Type B pancreatic cell (in vitro differentiated cells): ENCODE measurements at places on chromosomes 12 and 14. TPM values are rescaled to one million over a fixed set of nuclear protein-coding genes. Genes with fewer than 3 reads are reported as not detected.

The SSPN gene
- 2.9 and 11.3 TPM in 2 replicates for total RNA-seq

GRCh38 chr14:51335961-51336723, 96.1 kb downstream of the TMX1 start:
- no peak for DNase-seq

- no peak for DNase-seq
These were observed 125.1 kb downstream of the ST8SIA1 start for GRCh38 chr12:22209422-22209821.

DNA sequence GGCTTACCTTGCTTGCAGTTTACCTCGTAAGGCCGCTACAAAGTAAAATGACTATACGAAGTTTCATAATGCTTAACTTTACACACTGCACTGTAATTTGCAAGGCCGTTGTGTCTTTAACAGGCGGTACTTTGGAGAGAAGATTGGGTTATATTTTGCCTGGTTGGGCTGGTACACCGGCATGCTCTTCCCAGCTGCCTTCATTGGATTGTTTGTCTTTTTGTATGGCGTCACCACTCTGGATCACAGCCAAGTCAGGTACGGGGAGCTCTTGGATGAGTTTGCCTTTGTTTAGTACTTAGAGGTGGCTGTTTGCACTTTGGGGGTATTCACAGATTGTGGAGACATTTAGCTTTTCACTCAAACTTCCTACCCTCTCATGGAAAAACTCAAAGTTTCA, 167.8 kb downstream of the SLC5A8 start:
- no peak for DNase-seq

DNA sequence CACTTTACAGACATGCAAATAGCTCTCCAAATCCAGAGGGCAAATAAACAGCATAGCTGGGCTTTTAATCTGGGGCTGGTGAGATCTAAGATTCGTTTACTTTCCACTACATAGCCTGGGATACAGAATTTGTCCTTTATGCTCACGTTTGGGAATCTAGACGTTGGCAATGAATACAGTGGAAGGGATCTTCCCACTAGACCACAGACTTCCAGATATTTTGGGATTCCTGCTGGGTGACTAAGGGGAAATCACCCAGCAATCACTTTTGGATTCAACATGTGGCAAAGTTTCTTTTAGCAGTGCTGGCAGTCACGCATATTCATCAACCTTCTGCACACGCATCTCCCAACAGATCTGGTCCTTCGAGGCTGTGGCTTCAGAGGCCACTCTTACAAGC, 23.5 kb downstream of the APPL2 start:
- DNase-seq = no peak

DNA sequence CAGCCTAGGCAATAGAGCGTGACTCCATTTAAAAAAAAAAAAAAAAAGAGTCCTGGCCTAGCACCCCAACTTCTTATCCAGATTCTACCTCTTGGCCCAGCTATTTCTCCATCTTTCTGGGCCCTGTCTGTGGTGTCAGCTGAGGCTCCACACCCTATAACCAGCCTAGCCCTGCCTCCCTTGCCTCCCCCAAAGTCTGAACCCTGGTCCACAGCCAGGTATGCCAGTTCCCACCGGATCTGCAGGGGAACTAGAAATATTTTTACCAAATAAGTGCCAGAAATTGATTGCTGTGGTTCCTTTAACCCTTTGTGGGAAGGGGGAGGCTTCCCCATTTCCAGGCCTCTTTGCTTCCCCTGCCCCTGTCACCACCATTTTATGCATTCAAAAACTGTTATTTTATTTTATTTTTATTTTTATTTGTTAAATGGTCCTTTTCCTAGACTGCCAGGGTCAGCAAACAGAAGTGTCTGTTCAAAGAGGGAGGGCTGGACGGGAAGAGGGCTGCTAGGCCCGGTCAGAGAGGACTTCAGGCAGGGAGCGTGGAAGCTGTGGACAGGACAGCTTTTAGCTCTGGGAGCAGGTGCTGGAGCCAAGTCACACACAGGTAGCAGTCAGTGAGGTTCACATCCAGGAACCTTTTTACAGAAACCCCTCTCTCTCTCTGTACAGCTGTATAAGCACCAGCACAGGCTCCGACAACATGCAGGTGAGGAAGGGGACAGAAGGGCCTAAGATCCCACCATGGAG, 23.2 kb downstream of the TTC9 start:
- no peak for DNase-seq

- DNase-seq = no peak
These were observed 397.7 kb downstream of the MDGA2 start for GRCh38 chr14:47277703-47278102.
